ENCODE measurements at places on chromosomes 1 and 21.

DNA sequence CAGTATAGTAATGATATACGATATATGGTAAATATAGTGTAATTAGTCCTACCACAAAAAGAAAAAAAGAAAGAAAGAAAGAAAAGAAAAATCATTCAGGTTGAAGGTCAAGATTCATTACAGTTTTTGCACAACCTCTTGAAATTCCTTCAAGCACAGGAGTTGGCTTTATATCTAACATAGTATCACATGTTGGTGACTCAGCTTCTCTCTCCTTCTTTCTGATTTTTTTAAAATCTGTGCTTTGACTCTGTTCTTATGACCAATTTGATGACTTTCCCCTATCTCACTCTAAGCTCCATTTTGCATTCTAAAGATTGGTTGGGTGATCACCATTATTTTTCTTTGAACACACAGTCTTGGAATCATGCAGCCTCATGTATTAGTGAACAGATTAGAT is 148.2 kb upstream of the COL11A1 start:
- no peak for DNase-seq

DNA sequence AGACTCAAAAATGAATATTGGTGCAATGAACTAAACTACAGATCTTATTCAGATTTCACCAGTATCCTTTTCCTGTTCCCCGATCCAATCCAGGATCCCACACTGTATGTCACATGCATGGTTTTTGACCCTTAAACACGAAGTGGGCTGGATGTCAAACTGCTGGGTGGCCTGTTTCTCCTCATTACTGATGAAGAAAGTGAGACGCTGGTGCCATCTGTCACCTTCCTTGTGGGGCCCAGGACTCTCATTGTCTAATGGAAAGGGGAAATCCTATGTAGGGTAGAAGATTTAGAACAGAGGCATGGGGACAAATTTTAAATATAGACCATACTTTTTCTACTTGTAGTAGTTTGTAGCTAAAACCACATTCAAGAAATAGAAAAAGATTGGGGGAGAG is 56.2 kb downstream of the DISC1 start:
- DNase-seq: no peak

GRCh38 chr1:247639381-247639981 is 34.1 kb downstream of the OR2G3 start:
- no peak for DNase-seq

GRCh38 chr1:75126611-75127101 is 7.5 kb upstream of the LHX8 start:
- DNase-seq: no peak

- DNase-seq: no peak
These were observed 49.5 kb downstream of the YARS1 start for GRCh38 chr1:32767641-32768040.

DNA sequence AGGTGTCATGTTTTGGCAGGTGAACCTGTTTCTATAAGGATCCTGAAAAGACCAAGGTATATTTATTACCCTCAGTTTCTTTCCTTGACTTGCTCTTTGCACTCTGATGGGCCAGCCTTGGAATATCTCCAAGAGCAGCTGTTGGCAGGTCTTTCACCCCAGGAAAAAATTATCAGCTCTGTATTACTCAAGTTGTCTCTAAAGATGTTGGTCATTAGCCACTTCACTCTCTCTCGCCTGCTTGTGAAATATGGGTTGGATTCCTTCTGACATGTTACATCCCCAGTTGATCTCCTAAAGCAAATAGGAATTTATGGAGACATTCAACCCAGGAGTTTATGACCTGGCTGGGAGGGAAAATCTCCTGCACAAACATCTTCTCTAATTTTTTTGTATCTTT is 85.9 kb downstream of the KCNJ15 start:
- DNase-seq: no peak

Data from cortex of kidney (tissue), 1 donor.